Esophagus squamous epithelium (tissue), 5 donors: ENCODE measurements at places on chromosomes 5 and 9. TPM values are rescaled to one million over a fixed set of nuclear protein-coding genes. Genes with fewer than 3 reads are reported as not detected.

NTNG2 gene
- total RNA-seq: 0.95 TPM

CTXN3 gene
- not detected for total RNA-seq

ADGRD2 gene
- 0.35 TPM for total RNA-seq

FAT2 gene
- 98.0 TPM for total RNA-seq

GRCh38 chr9:19924080-19924479 lies 135.2 kb upstream of the SLC24A2 start:
- H3K4me3 ChIP-seq: no peak overlapping the region
- H3K36me3 ChIP-seq: no peaks in the 10 kb centered on the region

- no peak for DNase-seq
- H3K36me3 ChIP-seq: no peaks in the 10 kb centered on the region
- no peak overlapping the region for H3K27ac ChIP-seq
- no peak overlapping the region for H3K4me3 ChIP-seq
- H3K4me1 ChIP-seq: no peaks in the 10 kb centered on the region
Observed at GRCh38 chr5:177569894-177570293, 15.5 kb upstream of the FAM193B start.

DNA sequence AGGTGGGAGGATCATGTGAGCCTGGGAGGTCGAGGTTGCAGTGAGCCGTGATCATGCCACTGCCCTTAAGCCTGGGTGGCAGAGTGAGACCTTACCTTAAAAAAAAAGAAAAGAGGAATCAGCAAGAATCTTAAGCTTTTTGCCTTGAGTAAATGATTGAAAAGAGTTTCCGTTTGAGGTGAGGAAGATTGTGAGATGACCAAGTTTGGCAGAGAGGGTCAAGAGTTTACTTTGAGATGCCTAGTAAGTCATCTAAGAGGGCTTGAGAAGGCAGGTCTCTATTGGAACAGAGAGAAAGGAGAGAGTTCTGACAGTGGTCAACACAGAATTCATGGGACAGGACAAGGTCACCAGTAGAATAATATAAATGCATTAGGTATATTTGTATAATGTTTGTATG lies 572.1 kb downstream of the TLE4 start:
- no peak for DNase-seq
- no peak overlapping the region for H3K27ac ChIP-seq
- H3K4me1 ChIP-seq: no peaks in the 10 kb centered on the region
- no peak overlapping the region for H3K4me3 ChIP-seq

DNA sequence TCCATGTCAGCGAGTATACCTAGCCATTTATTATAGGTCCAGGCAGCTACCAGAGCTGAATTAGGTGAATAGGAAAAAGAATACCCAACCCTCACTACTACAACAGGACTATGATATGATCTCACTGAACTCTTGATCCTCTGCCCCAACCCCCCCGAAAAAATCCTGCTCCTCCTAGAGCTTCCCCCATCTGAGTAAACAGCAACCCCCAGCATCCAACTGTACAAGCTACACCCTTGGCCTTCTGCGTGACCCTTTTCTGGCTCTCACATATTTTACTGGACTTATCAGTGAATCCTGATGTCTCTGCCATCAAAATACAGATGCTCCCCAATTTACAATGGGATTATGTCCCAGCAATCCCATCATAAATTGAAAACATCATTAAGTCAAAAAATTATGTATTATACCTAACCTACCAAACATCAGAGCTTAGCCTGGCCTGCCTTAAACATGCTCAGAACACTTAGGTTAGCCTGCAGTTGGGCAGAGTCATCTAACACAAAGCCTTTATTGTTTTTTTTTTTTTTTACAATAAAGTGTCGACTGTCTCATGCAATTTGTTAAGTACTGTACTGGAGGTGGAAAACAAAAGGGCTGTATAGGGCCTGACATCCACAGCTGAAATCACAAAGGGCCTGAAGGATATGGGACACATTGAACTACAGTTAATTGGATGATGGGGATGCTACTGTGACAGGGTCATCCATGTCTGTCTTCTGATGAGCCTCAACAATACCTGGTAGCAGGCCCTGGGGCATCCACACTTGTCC lies 128.9 kb upstream of the ERCC6L2 start:
- H3K27me3 ChIP-seq: no peaks in the 10 kb centered on the region
- DNase-seq: no peak
- H3K4me1 ChIP-seq: no peaks in the 10 kb centered on the region
- no peak overlapping the region for H3K4me3 ChIP-seq
- H3K27ac ChIP-seq: no peak overlapping the region

DNA sequence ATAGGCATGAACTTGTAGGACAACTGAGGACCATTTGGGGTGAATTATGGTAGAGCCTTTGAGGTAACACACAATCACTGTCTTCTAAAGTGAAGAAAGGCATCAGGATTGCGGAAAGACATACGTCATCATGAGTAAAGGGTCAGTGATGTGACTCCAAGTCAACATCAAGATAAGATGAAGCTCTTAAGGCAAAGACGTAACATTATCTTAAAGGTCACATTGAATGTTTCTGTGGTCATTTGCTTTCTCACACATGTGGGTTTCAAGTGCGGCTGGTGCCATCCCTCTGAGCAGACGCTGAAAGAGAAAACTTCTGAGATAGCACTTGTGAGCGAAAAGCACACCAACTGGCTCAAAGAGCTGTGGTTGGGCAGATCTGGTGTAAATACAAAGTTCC lies 63.3 kb upstream of the GRAMD2B start:
- no peaks in the 10 kb centered on the region for H3K36me3 ChIP-seq
- no peak for DNase-seq
- no peaks in the 10 kb centered on the region for H3K27me3 ChIP-seq
- no peak overlapping the region for H3K27ac ChIP-seq

- DNase-seq: no peak
- no peaks in the 10 kb centered on the region for H3K36me3 ChIP-seq
- no peak overlapping the region for H3K27ac ChIP-seq
- no peaks in the 10 kb centered on the region for H3K27me3 ChIP-seq
- no peak overlapping the region for H3K4me3 ChIP-seq
Observed at GRCh38 chr5:10109299-10109698, 140.4 kb downstream of the ATPSCKMT start.

DNA sequence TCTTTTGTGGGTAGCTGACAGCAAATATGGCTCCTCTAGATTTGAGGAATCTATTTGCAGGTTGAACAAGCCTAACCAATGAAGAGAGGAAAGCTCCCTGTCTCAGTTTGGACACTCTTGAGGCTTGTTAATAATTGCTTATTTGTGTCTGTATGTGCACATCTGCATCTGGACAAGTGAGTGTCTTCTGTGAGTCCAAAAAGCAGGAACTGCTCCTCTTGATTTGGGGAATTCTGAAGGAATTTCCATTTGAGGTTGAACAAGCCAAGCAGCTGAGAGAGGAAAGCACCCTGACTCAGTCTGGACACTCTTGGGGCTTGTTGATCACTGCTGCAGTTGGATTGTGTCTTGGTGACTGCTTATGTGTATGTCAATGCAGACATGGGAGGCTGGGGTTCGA lies 211.6 kb downstream of the DTWD2 start:
- no peaks in the 10 kb centered on the region for H3K36me3 ChIP-seq
- DNase-seq: no peak
- H3K4me1 ChIP-seq: no peaks in the 10 kb centered on the region

GRCh38 chr5:39024005-39024404 lies 50.2 kb downstream of the RICTOR start:
- no peak overlapping the region for H3K27ac ChIP-seq
- H3K27me3 ChIP-seq: no peaks in the 10 kb centered on the region
- H3K4me1 ChIP-seq: no peaks in the 10 kb centered on the region
- no peak overlapping the region for H3K4me3 ChIP-seq

DNA sequence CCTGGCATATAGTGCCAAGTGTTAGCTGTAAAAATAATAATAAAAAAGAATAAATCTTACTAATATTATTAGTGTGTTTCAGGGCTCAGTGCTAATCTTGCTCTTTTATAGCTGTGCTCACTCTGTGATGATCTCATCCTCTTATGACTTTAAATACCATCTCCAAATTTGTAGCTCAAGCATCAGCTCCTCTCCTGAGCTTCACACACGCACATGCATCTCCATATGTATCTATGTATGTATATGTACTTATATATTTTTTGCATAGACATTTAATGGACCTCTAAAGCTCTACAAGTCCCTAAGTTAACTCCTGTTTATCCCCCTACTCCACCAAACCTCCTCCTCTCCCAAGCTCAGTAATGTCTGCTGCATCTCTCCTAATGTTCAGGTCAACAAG lies 170.8 kb upstream of the NR3C1 start:
- no peak for DNase-seq
- H3K4me3 ChIP-seq: no peak overlapping the region
- no peak overlapping the region for H3K27ac ChIP-seq
- H3K27me3 ChIP-seq: no peaks in the 10 kb centered on the region
- H3K36me3 ChIP-seq: no peaks in the 10 kb centered on the region

DNA sequence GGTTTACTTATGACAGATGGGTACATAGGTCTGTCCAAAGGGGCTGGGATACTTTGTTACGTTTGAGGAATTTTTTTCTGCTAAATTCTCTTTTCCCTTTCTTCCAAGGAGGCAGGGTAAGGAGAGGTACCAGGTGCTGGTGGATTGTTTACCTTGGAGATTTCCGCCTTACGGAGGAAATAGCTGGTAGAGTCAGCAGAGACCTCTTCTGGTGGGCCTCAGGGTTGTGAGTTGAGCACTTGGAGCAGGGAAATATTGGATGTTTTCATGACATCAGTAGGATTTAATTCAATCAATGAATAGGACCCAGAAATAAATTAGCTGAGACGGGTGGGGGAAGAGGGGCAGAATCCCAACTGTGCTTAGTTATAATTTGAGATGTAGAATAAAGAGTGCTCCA lies 60.0 kb upstream of the TAF11L2 start:
- DNase-seq: no peak
- no peak overlapping the region for H3K4me3 ChIP-seq
- H3K27me3 ChIP-seq: no peaks in the 10 kb centered on the region
- H3K27ac ChIP-seq: no peak overlapping the region
- H3K4me1 ChIP-seq: peaks cover 8% of the 10 kb centered on the region

DNA sequence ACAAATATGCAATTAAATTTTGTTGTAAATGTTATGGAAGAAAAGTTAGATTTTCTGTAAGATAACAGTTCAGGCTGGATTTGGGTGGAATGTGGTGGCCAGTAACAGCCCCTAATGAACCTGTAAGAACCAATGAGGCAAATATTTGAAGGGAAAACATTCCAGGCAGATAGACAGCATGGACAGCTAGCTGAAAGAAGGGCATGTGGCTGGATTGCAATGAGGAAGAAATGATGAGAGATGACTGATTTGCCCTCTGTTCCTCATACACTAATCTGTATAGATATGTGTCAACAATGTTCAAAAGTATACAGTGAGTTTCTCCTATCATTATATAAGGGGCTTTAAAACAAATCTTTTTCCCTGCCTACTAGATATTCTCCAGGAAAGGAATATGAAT lies 58.8 kb downstream of the MAN2A1 start:
- H3K4me1 ChIP-seq: no peaks in the 10 kb centered on the region
- no peaks in the 10 kb centered on the region for H3K27me3 ChIP-seq
- no peaks in the 10 kb centered on the region for H3K36me3 ChIP-seq
- no peak for DNase-seq
- H3K27ac ChIP-seq: no peak overlapping the region
- H3K4me3 ChIP-seq: no peak overlapping the region

GRCh38 chr9:98916660-98917059 lies 27.0 kb upstream of the COL15A1 start:
- H3K27me3 ChIP-seq: no peaks in the 10 kb centered on the region
- no peak overlapping the region for H3K4me3 ChIP-seq
- H3K36me3 ChIP-seq: no peaks in the 10 kb centered on the region
- no peak for DNase-seq
- no peaks in the 10 kb centered on the region for H3K4me1 ChIP-seq
- no peak overlapping the region for H3K27ac ChIP-seq

DNA sequence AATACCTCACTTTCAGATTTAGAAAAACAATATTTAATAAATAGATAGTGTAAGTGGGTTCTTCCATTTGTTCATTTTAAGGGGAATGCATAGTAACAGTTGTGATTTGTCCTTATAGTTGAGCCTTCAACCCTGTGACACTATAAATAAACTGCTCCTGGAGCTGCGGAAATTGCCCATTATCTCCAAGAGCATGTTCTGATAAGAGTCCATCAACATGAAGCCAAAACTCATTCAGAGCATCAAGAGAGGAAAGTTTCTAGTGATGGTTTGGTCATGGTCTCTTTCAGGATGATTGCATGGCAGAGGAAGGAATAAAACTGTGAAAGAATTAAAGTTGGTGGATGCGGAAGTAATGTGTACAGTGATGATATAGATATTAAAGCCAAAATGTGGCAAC lies 772.1 kb upstream of the DMAC1 start:
- no peaks in the 10 kb centered on the region for H3K4me1 ChIP-seq
- no peak for DNase-seq
- no peaks in the 10 kb centered on the region for H3K27me3 ChIP-seq
- no peak overlapping the region for H3K27ac ChIP-seq
- H3K4me3 ChIP-seq: no peak overlapping the region

DNA sequence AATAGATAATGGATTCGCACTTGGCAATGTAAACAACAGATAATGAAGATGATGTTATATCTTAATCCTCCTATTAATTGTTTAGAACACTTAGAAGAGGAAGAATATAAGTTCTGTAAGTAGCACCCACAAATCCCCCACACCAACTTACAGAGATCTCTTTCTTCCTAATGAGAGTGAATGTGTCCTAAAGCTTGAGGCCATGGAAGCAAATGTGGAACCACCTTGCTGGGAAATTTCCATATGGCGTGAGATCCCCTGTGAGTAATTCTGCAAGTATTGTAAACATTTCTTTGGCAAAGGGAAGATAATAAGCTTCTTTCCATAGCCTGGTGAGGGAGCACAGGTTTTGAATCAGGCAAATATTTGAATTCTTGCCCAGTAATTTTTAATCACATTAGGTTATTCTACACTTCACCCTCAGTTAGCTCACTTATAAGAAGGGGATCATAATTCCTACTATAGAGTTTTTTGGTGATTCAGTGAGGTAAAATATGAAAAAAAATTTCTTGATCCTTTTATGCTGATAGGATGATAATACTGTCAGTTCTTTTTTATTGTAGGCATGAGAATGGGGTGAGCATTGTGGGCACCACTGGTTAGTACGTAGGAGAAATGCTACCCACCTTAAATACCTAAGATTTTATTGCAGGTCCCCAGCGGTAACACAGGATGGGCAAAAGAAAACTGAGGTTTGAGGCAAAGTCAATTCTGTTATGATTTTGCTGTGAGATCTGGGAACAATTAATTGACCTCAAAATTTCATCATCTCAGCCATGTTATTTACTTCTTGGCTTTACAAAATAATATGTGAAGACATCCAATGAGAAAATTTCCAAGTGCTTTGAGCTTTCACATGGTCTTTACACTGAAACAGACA lies 574.8 kb downstream of the PSAT1 start:
- H3K36me3 ChIP-seq: no peaks in the 10 kb centered on the region
- no peak overlapping the region for H3K4me3 ChIP-seq
- DNase-seq: no peak
- H3K27ac ChIP-seq: no peak overlapping the region
- no peaks in the 10 kb centered on the region for H3K27me3 ChIP-seq
